ENCODE measurements at places on chromosomes 2 and 18.

GRCh38 chr2:191453761-191454160, 208.6 kb downstream of the MYO1B start:
- no peak for DNase-seq

DNA sequence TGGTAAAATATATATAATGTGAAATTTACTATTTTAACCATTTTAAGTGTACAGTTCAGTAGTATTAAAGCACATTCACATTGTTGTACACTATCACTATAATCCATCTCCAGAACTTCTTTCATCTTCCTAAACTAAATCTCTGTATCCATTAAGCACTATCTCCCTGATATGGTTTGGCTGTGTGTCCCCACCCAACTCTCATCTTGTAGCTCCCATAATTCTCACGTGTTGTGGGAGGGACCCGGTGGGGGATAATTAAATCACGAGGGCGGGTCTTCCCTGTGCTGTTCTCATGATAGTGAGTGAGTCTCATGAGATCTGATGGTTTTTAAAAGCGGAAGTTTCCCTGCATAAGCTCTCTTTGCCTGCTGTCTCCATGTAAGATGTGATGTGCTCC, 178.9 kb upstream of the NABP1 start:
- DNase-seq: no peak

DNA sequence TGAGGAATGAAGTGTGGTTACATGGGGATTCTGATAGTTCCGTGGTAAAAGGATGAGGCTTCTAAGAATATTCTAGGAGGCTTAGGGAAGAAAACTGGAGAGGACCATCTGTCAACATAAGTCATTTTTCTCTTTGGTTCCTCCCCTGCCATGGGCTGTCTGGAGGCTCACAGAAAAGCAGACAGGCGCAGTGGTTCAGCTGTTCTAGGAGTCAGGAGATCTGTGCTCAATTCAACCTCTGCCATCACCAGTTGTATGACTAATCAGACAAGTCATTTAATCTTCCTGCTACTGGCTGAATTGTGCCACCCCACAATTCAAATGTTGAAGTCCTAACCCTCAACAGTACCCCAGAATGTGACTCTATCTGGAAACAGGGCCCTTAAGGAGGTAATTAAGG, 36.4 kb downstream of the ADAM17 start:
- DNase-seq: no peak

GRCh38 chr2:239216614-239217273, 184.1 kb downstream of the HDAC4 start:
- no peak for DNase-seq

- DNase-seq: no peak
These were observed 88.7 kb downstream of the FMNL2 start for GRCh38 chr2:152423684-152424083.

DNA sequence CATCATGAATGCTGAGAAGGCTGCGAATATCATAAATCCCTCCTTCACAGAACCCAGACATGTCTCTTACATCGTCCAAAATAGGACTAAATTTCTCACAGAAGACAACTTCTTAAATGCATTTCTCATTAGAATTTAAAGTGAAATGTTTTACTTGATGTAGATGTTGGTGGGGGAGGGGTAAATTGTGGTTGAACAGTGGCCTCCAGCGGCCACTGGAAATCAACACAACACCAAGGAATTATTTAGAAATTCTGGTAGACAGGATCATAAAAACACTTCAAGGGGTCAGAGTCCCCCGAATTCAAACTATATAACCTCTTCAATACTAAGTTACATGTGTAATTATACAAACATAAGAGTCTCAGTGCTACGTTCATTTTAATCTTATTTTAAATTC, 135.9 kb downstream of the ABCA12 start:
- DNase-seq: peak; percentile 34

- peak; percentile 71 for DNase-seq
These were observed 60.3 kb upstream of the AGPS start for GRCh38 chr2:177332026-177332991.

DNA sequence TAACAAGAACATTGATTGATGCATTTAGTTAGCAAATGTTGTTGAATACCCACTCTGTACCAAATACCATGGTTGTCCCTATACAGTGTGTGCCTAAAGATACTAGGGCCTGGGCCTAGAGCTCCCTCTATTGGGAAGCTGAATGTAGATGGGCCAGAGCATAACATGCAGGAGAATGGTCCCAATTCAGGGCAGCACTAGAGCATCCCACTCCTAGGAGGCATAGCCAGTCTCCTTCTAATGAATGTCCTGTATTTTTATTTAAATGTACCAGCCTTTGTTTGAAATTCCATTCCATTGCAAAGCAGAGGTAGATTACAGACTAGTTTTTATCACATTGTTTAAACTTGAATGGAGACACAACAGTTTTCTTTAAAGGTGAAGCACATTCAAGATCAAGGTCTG, 90.6 kb downstream of the FEZ2 start:
- DNase-seq: peak; percentile 63

- no peak for DNase-seq
These were observed 52.3 kb downstream of the KLF7 start for GRCh38 chr2:207113414-207113813.

- no peak for DNase-seq
These were observed 142.3 kb upstream of the NCKAP5 start for GRCh38 chr2:133710613-133711012.
